ENCODE measurements at places on chromosomes 7 and 10. TPM values are rescaled to one million over a fixed set of nuclear protein-coding genes. Genes with fewer than 3 reads are reported as not detected.

The MYL7 gene
- polyA plus RNA-seq, result 20,231 TPM

The SHTN1 gene
- 9.6 TPM for polyA plus RNA-seq

The NKX1-2 gene
- polyA plus RNA-seq, result not detected

The STAG3 gene
- polyA plus RNA-seq, result 6.8 TPM

The SLC39A12 gene
- 0.29 TPM for polyA plus RNA-seq

The HPS1 gene
- 101 TPM for polyA plus RNA-seq
